ENCODE measurements at places on chromosomes 6 and 20.

- DNase-seq, result no peak
Measured at GRCh38 chr6:50369996-50370395, 320.3 kb upstream of the DEFB112 start.

- DNase-seq, result no peak
Measured at GRCh38 chr6:96687121-96687520, 124.2 kb downstream of the FHL5 start.

GRCh38 chr6:108714766-108715414 lies 133.3 kb upstream of the ARMC2 start:
- DNase-seq, result peak; percentile 32

GRCh38 chr6:11804135-11804534 lies 25.5 kb upstream of the ADTRP start:
- no peak for DNase-seq

All from HFF-Myc (cell line).